ENCODE measurements at places on chromosomes 2 and 18.

GRCh38 chr2:177143444-177143843 is 69.2 kb upstream of the HNRNPA3 start:
- DNase-seq, result no peak

DNA sequence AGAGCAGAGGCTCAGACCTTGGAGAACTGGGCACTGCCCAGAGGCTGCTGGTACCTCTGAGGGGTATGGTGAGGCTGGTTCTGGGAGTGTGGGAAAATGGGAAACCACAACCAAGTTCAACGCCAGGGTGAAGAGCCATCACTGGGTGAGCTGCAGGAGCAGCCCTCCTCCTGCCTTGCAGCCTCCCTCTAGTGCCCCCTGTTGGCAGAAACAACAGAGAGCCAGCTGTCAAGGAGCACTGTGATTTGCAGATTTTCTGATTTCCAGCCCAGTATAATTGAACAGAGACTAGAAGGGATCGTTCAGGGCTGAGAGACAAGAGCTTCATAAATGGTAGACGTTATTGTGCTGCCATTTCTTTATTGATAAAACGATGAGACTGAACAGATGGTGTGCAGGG is 50.5 kb downstream of the MAPK4 start:
- no peak for DNase-seq

DNA sequence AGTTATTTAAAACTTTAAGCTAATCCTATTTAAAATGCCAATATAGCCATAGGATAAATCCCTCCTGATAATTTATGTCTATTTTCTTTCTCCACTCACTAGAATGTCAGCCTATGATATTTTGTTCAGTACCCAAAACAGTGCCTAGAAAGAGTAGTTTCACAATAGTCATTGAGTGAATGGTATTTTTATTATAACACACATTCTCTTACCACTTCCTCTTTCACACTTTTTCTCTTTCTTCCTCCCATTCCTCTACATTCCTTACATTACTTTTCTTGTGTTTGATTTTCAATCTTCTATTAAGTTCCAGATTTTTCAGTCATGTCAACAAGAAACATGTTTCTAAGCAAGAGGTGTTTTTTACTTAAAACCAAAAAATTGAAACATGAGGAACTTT is 327.6 kb upstream of the UBE2E3 start:
- no peak for DNase-seq

- DNase-seq, result no peak
These were observed 40.7 kb downstream of the SLC3A1 start for GRCh38 chr2:44315945-44316344.

- no peak for DNase-seq
These were observed 83.6 kb upstream of the MGAT5 start for GRCh38 chr2:134170294-134170693.

GRCh38 chr2:237935740-237936452 is 30.9 kb upstream of the UBE2F start:
- peak; percentile 2 for DNase-seq

DNA sequence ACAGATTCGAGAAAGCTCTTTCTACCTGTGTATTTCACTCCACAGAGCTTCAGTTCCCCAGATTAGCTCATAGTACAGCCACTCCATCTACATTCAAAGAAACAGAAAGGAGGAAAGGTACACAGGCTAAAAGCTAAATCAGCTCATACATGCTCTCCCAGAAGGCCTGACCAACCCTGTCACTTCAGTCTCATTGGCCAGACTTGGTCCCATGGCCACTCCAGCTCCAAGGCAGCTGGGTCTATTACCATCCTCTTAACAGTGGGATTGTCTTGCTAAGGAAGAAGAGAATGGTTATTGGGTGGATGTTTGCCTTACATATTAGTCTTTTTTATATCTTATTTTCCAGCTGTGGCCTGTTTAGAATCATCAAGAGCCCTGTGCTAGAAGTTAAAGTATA is 572.6 kb downstream of the ARHGAP15 start:
- no peak for DNase-seq

- no peak for DNase-seq
These were observed 564 bp downstream of the LPIN2 start for GRCh38 chr18:3012136-3013023.

- DNase-seq, result peak; percentile 62
These were observed 228.5 kb upstream of the SMIM21 start for GRCh38 chr18:75656035-75656434.

DNA sequence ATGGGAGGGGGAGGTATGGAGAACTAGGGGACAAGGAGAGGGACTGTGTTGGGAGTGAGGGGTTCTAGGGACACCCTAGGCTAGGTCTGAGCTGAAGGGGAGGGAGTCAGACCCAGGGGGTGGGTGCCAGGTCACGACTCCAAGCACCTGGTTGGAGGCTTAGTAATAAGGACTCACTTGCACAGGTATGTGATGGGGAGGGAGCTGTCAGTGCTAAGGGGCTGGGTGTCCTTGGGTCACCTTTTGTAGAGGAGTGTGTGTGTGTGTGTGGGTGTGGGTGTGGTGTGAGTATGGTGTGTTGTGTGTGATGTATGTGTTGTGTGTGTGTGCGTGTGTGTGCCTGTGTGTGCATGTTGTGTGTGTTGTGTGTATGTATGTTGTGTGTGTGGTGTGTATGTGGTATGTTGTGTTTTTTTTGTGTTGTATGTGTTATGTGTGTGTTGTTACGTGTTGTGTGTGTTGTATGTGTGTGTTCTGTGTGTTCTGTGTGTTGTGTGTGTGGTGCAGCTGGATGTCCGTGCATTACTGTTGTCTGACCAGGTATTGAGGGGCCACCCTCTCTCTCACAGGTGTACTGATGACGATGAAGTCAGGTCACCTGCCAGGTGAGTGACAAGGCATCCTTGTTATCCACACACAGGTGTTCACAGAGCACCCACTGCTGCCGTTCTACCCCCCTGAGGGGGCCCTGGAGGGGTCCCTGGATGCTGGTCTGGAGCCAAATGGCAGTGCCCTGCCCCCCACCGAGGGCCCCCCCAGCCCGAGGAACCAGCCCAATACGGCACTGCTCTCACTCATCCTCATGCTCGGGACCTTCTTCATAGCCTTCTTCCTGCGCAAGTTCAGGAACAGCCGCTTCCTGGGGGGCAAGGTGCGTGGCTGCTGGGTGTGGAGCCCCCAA is 9.8 kb downstream of the SLC4A3 start:
- DNase-seq, result no peak

DNA sequence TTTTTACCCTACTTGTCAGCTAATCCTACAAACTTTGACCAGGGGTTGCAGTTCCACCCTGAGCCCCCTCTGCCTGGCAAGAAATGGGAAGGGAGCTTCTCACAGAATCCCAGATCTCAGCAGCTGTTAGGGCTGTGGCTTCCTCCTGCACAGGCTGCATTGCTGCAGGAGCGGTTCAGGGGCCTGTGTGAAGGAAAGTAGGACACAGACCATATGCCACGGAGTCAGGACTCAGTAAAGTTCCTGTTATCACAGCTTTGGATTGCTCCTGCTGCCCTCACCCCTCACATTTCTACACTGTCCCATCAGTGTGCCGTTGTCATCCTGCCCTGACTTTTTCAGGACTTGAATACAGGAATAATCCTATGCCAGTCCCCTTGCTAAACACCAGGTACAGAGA is 62.8 kb upstream of the SP3 start:
- no peak for DNase-seq

DNA sequence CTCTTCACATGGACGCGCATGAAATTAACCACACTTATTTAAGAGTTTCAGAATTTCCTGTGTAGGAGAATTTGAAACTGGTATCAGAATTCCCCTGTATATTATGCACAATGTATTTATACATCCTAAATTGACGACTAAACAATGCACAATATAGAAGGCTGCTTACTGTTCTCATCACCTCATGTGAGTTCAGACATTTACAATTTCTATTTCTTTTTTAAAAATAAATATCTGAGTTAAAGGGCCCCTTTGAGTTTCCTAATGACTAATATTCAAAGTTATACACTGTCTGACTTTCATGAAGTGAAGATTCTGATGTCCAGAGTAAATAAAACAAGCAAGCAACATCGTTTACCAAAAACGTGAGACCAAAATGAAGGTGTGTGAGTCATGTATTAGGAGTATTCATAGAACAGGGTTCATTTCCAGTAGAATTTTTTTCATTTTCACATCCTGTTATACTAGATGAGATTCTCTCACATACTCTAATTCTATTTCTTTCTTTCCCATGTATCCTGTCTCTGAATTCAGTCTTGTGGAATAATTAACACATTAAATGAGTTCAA is 406.2 kb downstream of the NUP35 start:
- DNase-seq, result no peak

- no peak for DNase-seq
These were observed 231.0 kb downstream of the DSC3 start for GRCh38 chr18:30811580-30811979.

DNA sequence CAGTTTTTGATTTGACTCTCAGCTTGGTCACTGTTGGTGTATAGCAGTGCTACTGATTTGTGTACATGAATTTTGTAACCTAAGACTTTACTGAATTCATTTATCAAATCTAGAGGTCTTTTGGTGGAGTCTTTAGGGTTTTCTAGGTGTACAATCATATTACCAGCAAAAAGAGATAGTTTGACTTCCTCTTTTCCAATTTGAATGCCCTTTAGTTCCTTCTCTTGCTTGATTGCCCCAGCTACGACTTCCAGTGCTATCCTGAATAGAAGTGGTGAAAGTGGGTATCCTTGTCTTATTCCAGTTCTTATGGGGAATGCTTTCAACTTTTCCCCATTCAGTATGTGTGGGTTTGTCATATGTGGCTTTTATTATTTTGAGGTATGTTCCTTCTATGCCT is 312.9 kb upstream of the REV1 start:
- no peak for DNase-seq

GRCh38 chr18:54173980-54174630 is 50.4 kb downstream of the MBD2 start:
- no peak for DNase-seq

GRCh38 chr2:233892793-233893192 is 24.4 kb upstream of the TRPM8 start:
- no peak for DNase-seq

GRCh38 chr18:58671632-58672564 is 633 bp downstream of the MALT1 start:
- no peak for DNase-seq

DNA sequence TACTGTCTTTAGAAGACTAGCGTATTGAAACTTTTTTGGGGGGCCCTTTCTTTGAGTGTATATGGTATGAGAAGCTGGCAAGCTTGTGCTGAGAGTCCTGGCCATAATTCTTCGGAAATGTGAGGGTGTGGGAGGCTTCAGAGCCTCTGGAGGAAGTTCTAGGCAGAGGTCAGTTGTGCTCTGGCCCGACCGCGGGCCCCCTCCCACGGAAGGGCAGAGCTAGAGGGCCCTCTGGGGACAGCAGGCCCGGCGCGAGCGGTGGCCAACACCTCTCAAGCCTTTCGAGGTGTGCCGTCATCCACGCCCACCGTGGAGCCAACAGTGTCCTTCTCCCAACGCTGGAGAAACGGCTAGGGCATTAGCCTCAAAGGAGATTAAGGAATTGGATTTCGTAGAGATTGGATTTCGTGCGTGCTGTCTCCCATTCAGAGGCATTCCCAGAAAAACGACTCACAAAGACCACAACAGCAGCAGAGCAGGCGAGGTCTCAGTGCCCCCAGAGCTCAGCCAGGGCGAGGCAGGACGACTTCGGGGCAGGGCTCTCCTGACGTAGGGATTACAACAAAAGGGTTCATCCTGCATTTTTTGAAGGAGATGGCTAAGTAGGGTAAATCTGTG is 2.2 kb upstream of the MTCL1 start:
- no peak for DNase-seq

- DNase-seq, result peak; percentile 71
These were observed 90.5 kb downstream of the MYOM1 start for GRCh38 chr18:3129053-3129864.

GRCh38 chr2:231260442-231261208 is 62.2 kb downstream of the ARMC9 start:
- DNase-seq, result no peak

- peak; percentile 52 for DNase-seq
These were observed 84.0 kb downstream of the MSH2 start for GRCh38 chr2:47486841-47487497.

DNA sequence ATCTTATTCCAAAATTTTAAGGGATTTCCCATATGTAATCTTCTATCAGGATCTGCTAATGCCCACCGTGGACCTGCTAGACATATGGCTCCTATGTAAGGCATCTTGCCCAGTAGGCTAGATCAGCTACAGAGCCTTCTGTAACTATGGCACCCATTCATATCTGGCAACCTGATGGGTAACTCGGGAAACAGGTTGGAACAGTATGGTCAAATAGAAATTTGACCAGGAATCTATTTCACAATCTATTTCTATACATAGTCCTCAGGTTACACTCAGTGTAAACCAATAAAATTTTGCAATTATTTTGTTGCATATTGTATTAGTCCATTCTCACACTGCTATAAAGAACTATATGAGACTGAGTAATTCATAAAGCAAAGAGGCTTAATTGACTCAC is 93.3 kb downstream of the ST6GAL2 start:
- DNase-seq, result no peak

- no peak for DNase-seq
These were observed 31.4 kb downstream of the IMPA2 start for GRCh38 chr18:12012697-12013096.

DNA sequence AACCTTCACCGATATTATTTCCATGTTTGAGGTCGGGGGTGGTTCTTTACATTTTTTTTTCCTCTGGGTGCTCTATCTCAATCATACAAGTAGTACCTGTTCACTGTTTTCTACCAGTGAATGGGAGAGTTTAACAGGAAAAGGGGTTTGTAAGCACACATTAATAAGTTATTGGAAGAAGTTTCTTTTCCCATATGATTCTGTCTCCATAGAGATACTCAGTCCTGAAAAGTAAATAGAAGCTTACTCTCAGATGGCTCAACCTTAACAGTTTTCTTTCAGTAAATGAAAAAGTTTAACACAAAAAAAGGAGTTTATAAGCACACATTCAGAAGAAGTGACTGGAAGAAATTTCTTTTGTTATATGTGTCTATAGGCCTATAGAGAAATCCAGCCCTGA is 995.6 kb upstream of the SLC39A10 start:
- no peak for DNase-seq

DNA sequence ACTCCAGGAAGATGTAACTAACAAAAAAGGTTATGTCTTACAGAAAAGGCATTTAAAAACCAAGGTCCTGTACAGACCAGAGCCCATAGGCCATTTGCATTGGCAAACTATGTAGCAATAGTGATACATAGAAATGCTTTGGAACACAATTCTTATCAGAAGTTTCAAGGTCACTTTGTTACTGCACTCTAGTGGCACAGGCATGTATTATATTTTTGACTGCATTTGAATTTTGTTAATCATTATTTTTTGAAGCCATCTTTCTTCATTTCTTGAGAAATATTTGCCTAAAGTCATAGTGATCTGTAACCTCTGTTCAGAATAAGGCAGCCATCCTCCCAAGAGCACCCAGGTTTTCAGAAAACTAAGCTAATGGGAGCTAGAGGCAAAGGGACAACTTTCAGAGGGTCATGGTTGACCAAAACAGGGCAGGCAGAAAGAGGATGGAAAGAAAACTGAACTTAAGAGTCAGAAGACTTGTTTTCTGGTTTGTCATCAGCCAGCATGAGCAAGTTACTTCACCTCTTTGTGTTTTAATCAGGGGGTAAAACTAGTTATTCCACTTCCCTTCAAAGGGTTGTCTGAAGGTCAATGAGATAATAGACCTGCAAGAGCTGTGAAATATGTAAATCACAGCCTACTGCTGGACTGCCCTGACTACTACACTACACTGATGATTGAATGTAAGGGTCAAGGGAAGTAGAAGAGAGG is 41.5 kb downstream of the SLC38A11 start:
- DNase-seq, result no peak

- no peak for DNase-seq
These were observed 201.5 kb upstream of the BOD1L2 start for GRCh38 chr18:56945171-56946083.

- no peak for DNase-seq
These were observed 162.6 kb downstream of the FMNL2 start for GRCh38 chr2:152497481-152498052.

GRCh38 chr2:188524519-188525113 is 232.9 kb downstream of the GULP1 start:
- no peak for DNase-seq
